ENCODE measurements at places on chromosomes 1 and 21. TPM values are rescaled to one million over a fixed set of nuclear protein-coding genes. Genes with fewer than 3 reads are reported as not detected.

DNA sequence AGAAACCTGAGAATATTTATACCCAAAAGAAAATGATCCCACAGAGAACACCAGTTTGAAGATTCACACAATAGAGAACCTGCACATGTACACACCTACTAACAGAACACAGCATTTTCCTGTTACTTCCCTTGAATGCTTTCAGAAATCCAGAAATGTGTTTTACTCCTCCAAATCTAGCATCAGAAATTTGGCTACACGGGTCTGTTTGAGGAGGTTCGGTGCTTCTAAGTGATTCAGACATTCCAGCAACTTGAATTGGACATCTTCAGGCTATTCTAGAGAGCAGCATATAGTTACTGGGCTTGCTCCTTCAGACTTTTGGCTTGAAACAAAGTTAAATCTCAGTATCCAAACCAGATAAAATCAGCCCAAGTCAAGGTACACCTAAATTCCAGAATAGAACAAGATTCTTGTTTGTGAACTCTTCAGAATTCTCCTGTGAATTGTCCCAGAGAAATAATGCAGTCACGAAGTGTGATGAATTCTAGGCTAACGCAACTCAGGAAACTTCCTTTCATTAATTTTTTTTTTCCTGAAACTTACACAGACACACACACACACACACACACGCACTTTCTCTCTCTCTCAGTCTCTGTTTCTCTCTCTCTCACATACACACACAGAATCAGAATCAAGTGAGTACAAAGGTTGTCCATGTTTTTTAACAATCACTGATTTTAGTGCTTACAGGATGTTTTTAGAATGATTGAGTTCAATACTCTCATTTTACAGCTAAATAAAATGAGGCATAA lies 278.4 kb upstream of the SNX7 start:
- H3K27ac ChIP-seq = no peak overlapping the region
- H3K4me3 ChIP-seq = no peak overlapping the region
- H3K4me1 ChIP-seq = peaks cover 18% of the 10 kb centered on the region

VHLL gene
- not detected for total RNA-seq

ETV3L gene
- not detected for total RNA-seq

GRCh38 chr1:58881471-58881994 lies 97.7 kb upstream of the JUN start:
- H3K27me3 ChIP-seq = no peaks in the 10 kb centered on the region
- H3K4me1 ChIP-seq = peaks cover 43% of the 10 kb centered on the region
- no peaks in the 10 kb centered on the region for H3K36me3 ChIP-seq
- H3K4me3 ChIP-seq = no peak overlapping the region
- H3K27ac ChIP-seq = no peak overlapping the region

DNA sequence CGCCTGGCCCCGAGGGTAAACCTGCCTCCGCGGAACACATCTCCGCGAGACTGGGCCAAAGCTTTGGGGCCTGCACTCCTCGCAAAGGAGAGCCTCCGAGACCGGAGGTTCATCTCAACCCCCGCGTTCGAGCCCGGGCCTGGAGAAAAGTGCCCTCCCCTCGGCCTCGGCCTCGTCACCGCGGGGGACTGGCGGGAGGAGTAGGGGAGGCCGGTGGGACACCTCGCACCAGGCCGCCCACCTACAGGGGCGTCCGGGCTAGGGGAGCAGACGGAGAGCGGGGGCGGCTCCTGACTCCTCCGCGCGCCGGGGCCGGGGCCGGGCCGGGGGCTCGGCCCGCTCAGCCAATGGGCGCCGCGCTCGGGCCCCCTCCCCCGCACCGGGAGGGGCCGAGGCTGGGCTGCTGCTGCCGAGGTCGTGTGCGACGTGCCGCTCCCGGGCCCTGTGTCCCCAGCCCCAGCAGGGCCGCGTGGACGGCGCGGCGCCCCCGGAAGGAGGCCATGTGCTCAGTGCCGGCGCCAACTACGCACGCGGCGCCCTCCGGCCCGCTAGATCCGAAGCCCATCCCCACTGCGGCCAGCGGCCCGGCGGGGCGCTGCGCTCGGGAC lies 684 bp downstream of the SLC2A1 start:
- peaks cover 26% of the 10 kb centered on the region for H3K27me3 ChIP-seq
- H3K4me3 ChIP-seq = peak overlapping the region; percentile 68
- peak overlapping the region; percentile 83 for H3K27ac ChIP-seq
- no peaks in the 10 kb centered on the region for H3K36me3 ChIP-seq

DNA sequence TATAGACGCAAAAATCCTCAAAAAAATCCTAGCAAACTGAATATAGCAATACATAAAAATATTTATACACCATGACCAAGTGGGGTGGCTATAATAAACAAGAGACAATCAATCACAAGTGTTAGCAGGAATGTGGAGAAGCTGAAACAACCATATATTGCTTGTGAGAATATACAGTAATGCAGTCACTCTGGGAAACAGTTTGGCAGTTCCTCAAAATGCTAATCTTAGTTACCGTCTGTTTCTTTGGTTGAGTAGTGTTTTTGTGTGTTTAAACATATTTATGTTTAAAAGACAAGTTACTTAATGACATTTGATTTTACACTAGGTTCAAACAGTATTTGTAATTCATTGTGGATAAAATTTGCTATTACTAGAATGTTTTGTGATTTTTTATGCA lies 792.0 kb downstream of the LTN1 start:
- no peaks in the 10 kb centered on the region for H3K36me3 ChIP-seq
- no peak for DNase-seq
- H3K4me3 ChIP-seq = no peak overlapping the region

RSRP1 gene
- total RNA-seq = 47.3 TPM

DNA sequence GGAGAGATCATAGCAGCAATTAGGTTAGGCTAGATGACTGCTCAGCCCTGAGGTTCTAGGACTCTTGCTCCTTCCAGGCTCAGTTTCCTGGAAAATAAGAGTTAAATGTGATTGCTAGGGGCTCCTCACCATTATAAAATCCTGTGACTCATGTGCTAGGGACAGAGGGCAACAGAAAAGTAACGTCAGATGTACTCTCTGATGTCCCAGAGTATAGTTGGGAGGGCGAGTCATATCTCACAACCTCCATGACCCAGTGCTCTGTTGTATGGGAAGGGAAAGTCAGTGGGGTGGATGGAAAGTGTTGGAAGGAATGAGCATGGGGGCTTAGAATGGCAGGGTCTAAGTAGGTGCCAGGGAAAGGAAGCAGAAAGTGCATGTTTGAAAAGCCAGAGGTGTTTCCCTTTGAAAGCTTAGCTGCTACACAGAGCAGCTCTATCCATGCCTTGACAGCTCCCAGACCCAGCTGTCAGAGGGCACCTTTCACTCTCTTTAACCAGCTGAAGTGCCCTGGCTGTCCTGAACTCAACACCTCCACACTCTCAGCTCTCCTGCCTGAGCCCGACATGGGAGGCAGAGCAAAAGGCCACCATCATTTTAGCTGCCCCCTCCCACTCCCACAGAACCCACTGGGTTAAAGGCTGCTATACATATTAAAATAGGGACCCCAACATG lies 11.6 kb downstream of the GJA5 start:
- no peak for DNase-seq
- no peak overlapping the region for H3K4me3 ChIP-seq
- no peaks in the 10 kb centered on the region for H3K27me3 ChIP-seq
- peak overlapping the region; percentile 70 for H3K27ac ChIP-seq
- peaks cover 12% of the 10 kb centered on the region for H3K4me1 ChIP-seq
- H3K36me3 ChIP-seq = no peaks in the 10 kb centered on the region

FCRL4 gene
- not detected for total RNA-seq

GRCh38 chr1:46020010-46020409 lies 112.4 kb downstream of the PIK3R3 start:
- no peak for DNase-seq
- no peak overlapping the region for H3K4me3 ChIP-seq
- H3K27me3 ChIP-seq = no peaks in the 10 kb centered on the region
- peaks cover 37% of the 10 kb centered on the region for H3K4me1 ChIP-seq

GRCh38 chr1:173122958-173123852 lies 72.5 kb upstream of the TNFSF18 start:
- peak; percentile 48 for DNase-seq
- H3K4me3 ChIP-seq = no peak overlapping the region
- peak overlapping the region; percentile 77 for H3K27ac ChIP-seq
- H3K36me3 ChIP-seq = no peaks in the 10 kb centered on the region
- H3K27me3 ChIP-seq = no peaks in the 10 kb centered on the region

- no peak overlapping the region for H3K4me3 ChIP-seq
- H3K27ac ChIP-seq = peak overlapping the region; percentile 42
- H3K4me1 ChIP-seq = peaks cover 14% of the 10 kb centered on the region
- peaks cover 21% of the 10 kb centered on the region for H3K27me3 ChIP-seq
These were observed 108.9 kb downstream of the CRYAA start for GRCh38 chr21:43277481-43278351.

DNA sequence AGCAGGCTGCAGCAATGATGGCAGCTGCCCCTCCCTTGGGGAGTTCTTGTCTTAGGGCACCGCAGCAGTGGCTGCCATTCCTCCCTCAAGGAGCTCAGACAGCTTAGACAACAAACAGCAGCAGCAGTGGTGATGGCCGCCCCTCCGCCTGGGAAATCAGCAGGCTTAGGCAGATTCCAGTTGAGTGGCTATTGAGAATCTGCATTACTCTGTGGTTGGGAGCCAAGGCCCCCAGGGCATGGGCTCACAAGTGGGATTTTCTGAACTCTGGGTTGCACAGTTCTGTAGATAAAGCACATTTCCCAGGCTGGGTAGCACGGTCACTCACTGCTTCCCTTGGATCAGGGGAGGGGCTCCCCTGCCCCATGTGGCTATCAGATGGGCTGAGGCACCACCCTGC lies 1280.7 kb upstream of the TMPRSS15 start:
- H3K36me3 ChIP-seq = no peaks in the 10 kb centered on the region
- no peaks in the 10 kb centered on the region for H3K27me3 ChIP-seq
- no peaks in the 10 kb centered on the region for H3K4me1 ChIP-seq
- H3K27ac ChIP-seq = no peak overlapping the region
- H3K4me3 ChIP-seq = no peak overlapping the region
- DNase-seq = no peak

RAP1GAP gene
- total RNA-seq = 2.7 TPM

GRCh38 chr1:51168936-51169335 lies 66.9 kb downstream of the C1orf185 start:
- H3K36me3 ChIP-seq = no peaks in the 10 kb centered on the region
- H3K4me3 ChIP-seq = no peak overlapping the region
- peaks cover 9% of the 10 kb centered on the region for H3K27me3 ChIP-seq
- no peak for DNase-seq

DNA sequence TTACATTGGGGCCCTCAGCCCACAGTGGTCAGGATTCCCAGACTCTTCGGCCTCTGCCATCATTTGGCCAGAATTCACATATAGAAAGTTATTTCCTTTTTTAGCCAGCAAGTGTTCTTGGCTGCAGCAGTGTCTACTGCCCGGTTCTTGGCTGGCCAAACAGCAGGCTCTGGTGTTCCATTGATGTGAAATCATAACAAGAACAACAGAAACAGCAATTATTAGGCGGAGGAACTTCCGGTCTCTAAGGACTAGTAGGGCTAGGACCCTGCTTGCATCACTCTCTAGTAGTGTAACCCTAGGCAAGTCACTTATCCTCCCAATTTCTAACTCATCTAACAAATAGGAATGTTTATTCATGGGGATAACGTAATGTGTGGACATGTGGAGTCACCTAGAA lies 8.7 kb upstream of the GJA5 start:
- H3K27ac ChIP-seq = peak overlapping the region; percentile 2
- no peak for DNase-seq
- no peaks in the 10 kb centered on the region for H3K27me3 ChIP-seq
- no peaks in the 10 kb centered on the region for H3K36me3 ChIP-seq
- no peak overlapping the region for H3K4me3 ChIP-seq
- H3K4me1 ChIP-seq = peaks cover 83% of the 10 kb centered on the region

COL24A1 gene
- 0.30 TPM for total RNA-seq

GRCh38 chr1:14452551-14452950 lies 145.9 kb upstream of the KAZN start:
- H3K4me1 ChIP-seq = no peaks in the 10 kb centered on the region
- H3K27me3 ChIP-seq = peaks cover 6% of the 10 kb centered on the region
- H3K4me3 ChIP-seq = no peak overlapping the region
- no peaks in the 10 kb centered on the region for H3K36me3 ChIP-seq
- DNase-seq = no peak

DNA sequence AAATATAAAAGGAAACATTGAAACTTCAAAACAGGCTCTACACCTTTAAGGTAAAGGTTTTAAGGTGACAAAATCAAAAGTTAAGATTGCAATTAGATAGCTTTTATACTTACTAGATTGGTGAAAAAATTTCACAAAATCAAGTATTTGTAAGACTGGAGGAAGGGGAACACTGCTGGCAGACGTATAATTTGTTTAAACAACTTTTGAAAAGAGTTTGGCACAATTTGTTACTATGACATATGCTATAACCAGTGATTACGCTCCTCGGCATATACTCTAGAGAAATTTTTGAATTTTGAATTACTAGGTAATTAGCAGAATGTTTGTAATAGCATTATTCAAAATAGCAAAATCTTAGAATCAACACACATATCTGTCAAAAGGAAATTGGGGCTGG lies 425.0 kb downstream of the LRRIQ3 start:
- no peaks in the 10 kb centered on the region for H3K27me3 ChIP-seq
- no peak for DNase-seq
- H3K4me3 ChIP-seq = no peak overlapping the region
- no peaks in the 10 kb centered on the region for H3K4me1 ChIP-seq
- no peak overlapping the region for H3K27ac ChIP-seq

DNA sequence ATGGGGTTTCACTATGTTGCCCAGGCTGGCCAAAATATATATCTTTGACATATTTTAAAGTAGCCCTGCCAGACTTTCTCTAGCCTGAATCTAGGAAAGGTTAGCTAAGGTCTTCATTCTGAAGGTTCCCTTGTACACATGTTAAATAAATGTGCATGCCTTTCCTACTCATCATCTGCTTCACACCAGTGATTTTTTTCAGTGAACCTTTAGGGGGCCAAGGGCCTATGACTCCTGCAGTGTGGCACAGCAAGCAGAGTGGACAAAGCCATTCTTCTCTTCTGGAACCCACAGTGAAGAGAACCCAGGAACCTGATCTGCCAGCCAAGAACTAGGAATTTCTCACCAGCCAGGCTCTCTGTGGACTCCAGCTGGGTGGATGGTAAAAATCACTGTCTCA lies 22.9 kb downstream of the CBR1 start:
- no peak overlapping the region for H3K27ac ChIP-seq
- no peaks in the 10 kb centered on the region for H3K27me3 ChIP-seq
- DNase-seq = no peak
- no peaks in the 10 kb centered on the region for H3K36me3 ChIP-seq
- H3K4me1 ChIP-seq = no peaks in the 10 kb centered on the region

DNA sequence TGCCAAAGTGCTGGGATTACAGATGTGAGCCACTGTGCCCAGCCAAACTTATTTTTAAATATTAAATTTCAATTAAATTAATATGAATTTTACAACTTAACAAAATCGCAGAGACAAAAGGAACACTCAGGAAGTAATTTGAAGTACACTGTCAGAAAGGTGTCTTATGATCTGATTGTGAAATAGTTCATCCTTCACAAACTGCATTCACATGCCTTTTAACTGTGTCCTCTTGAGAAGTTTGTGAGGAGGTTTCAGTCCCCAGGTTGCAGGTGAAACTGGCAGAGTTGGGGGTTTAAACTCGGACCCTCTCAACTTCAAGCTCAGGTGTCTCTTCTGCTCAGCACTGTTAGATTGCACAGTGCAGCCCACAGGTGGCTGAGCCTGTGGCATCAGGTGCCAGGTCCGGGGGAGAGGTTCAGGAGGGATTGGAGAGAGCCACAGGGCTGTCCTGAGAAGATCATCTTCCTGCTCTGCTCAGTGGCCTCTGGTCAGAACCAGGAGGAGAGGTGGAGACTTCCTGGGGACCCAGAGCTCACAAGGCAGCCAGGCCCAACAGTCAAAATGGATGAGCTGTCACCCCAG lies 152.3 kb upstream of the RAB4A start:
- H3K4me1 ChIP-seq = peaks cover 8% of the 10 kb centered on the region
- no peak overlapping the region for H3K4me3 ChIP-seq
- H3K36me3 ChIP-seq = no peaks in the 10 kb centered on the region
- no peak for DNase-seq
- H3K27ac ChIP-seq = no peak overlapping the region
